ENCODE measurements at places on chromosomes 5 and 9.

DNA sequence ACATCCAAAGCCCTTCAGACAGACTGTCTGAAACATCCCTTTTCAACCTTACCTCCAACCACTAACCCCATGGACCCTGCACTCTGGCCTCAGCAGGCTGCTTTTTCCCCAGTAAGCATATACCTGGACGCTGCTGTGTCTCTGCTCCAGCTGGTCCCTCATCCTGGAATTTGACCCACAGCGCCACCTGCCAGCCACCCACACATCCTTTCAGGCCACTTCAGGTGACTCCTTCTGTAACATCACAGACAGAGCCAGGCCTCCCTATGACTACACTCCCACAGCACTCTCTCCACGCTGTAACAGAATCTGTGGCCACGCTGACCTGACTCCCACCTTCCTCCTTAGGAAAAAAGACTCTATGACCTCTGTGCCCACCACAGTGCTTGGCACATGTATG, 3.4 kb downstream of the MGAT1 start:
- DNase-seq = no peak

DNA sequence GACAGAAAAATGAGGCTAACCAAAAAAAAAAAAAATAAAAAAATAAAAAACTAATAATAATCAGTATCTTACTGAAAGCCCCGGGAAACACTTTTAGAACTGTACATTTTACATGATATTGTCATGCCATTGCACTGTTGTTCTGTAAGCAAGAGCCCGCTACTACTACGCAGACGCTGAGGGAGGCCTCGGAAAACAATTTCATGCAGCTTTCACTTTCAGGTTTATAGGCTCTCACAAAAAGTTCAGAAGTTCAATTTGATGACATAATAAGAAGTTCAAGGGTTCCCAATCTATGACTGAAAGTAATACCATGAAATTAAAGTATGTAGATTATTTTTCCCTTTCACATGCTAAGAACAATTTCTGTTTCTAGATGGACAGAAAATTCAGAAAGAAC, 318.3 kb upstream of the ITGA1 start:
- DNase-seq = no peak

GRCh38 chr5:172453206-172453985, 929 bp downstream of the SH3PXD2B start:
- no peak for DNase-seq

GRCh38 chr5:141488591-141489561, at the start of gene PCDHGC5:
TSS of gene PCDHGC5 (plus strand) at chr5:141489081. CDS start at chr5:141489241, 160 bp downstream.
- no peak for DNase-seq

- no peak for DNase-seq
Measured at GRCh38 chr9:90827181-90827871, 25.7 kb downstream of the SYK start.

- DNase-seq = no peak
Measured at GRCh38 chr9:113125386-113126035, 25.3 kb upstream of the SLC31A2 start.

GRCh38 chr9:128120741-128121465, 6.6 kb downstream of the PTGES2 start:
- DNase-seq = no peak

DNA sequence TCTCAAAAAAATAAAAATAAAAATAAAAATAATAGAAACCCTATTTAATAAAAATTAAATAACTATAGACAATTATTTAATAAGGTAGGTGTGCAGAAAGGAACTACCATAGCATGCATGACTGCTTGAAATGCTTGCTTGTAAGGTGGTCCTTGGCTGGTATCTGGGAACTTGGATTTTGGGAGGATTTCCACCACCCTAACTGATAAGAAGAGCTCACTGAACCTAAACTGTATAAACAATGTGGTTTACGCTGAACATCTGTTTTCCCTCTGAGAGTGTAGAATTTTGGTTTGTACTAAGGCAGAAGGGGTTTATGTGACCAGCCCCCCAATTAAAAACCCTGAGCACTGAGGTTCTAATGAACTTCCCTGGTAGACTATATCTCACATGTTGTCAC, 31.2 kb downstream of the CPLANE1 start:
- no peak for DNase-seq

DNA sequence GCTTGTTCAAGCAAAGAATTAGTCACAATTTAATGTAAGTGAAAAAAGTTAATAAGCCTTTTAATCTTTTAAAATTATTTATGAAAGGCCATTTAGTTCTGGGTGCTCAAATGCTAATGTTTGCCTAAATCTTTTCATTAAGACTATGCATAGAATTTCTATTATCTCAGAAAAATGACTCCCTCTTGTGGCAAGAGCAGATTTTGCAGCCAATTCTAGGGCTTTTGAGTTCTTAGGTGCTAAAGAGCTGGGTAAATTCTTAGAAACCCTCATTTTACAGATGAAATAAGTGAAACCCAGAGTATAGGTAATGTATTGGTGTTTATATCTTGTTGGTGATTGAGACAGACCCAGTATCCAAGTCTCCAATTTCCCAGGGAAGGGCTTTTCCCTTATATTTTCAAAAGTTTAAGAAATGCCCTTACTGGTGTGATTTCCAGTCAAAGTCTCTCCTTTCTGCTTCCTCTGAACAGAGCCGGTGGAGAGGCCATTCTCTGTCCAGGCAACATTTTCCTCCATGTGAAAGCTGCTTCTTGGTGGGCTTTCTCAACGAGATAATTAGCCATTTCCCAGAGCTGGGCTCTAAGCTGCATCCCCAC, 24.1 kb upstream of the PCSK5 start:
- no peak for DNase-seq

- DNase-seq = no peak
Measured at GRCh38 chr5:31036411-31036810, 157.1 kb upstream of the CDH6 start.

Data from left ventricle myocardium inferior (tissue), 1 donor.